SK-MEL-5 (cell line): ENCODE measurements at places on chromosomes 11 and 22. TPM values are rescaled to one million over a fixed set of nuclear protein-coding genes. Genes with fewer than 3 reads are reported as not detected.

VSIG10L2 gene
- not detected in 2 replicates for total RNA-seq

B3GAT1 gene
- total RNA-seq: 3.7 and 4.8 TPM in 2 replicates

F2 gene
- not detected in 2 replicates for total RNA-seq

NRXN2 gene
- total RNA-seq: 0.43 and 0.77 TPM in 2 replicates

DNA sequence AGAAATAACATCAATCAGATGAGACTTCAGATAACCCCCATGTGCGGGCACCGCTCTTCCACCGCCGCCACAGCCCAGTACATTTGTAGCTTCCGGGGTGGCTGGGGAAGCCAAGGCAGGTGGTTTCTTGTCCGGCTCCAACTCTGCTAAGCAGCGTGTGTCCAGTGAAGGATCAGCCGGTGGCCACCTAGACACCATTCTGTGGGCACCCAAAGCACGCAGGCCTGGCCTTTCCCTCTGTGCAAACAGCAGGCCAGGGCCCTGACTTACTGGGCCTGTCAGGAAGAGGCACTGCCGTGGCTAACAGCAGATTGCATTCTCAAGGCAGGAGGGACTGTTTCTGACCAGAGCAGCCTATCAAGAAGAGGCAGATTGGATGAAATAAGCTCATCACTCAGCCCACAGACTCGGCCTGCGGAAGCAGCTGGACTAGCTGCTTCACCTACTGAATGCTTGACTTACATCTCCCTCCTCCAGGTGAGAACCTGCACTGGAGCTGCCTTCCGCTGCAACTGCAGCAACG is 74.8 kb downstream of the ETS1 start:
- no peak for DNase-seq

DNA sequence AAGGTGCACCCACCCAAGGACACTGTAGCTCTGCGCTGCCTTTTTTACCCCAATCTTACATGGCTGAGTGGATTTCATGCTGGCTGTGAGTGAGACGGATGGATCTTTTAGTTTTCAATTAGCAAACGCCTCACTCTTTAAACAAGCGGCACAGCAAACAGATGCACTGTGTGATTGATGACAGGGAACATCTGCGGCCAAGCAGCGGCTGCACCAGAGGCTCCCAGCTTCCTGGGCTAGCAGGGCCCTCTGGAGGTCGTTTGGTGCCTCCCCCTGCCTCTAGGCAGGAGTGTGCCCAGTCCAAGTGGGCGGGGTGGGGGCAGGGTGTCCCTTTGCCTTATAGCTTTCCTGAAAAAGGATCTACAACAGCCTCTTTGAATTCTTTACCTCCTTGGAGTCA is 2.1 kb upstream of the DRD2 start:
- peak; percentile 8 for DNase-seq

- DNase-seq: no peak
Observed at GRCh38 chr11:131037873-131038272, 121.6 kb upstream of the SNX19 start.

DNA sequence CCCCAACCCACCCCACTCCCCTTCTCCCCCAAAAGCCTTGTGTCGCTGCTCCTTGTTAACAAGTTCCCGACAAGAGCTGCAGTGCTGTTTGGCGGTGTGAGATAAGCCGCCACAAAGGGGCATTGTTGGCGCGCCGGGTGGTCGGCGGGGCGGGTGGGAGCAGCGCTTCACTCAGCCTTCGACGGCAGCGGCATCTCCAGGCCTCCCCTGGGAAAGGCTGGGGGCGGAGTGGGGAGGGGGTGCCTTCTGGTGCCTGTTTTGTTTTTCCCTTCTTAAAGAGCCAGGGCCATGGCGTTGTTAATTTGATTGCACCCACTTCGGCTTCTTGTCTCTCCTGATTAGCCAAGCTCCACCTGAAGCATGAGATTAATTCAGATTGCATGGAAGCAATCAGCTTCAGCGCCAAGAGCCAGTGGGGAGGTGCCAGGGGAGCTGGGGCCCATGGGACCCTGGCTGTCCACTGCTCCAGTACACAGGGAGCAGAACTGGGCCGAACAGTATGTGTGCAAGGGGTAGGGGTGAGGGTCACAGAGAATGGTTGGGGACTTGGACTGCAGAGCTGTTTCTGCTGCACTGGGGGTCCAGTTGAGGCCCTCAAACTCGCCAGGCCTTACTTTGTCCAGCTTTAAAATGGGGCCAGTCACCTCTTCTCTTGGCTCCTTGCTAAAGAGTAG is 165.1 kb downstream of the CEP164 start:
- DNase-seq: no peak

DNA sequence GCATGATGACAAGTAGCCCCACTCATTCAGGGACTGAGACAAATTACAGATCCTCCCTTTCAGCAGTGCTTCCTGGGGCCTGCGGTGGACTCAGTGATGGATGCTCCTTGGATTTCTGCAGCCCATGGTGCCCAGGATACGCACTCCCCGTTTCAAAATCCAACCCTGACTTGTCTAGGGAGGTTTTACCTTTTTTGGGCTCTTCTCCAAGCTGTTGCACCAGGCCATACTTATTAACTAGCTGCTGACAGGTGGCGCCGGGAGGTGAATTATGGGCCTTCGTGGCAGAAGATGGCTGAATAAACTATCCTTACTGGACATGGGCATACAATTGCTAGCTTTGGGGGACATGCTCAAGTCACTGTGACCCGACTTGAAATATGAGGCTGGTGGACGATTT is 324.3 kb upstream of the SYN3 start:
- no peak for DNase-seq

DNA sequence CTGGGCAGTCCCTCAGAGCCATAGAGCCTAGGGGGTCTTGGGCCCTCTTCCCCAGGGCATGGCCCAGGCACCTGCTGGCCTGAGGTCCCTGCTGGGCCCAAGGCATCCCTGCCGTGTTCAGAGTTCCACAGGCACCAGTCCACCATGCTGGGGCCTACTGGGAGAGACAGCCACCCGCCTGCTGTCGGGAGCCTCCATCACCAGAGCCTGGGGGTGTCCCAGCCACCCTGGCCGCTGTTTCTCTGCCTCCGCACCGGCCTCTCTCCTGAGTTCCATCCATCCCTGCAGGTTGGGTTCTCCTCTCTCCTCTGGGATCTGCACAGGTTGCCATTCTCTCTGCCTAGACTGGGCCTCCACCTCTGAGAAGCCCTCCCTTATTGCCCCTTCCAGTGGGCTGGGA is 68.6 kb downstream of the KCNQ1 start:
- no peak for DNase-seq

GRCh38 chr11:73384125-73384441 is 7.9 kb downstream of the RELT start:
- no peak for DNase-seq
